ENCODE measurements at places on chromosomes 7 and 10.

DNA sequence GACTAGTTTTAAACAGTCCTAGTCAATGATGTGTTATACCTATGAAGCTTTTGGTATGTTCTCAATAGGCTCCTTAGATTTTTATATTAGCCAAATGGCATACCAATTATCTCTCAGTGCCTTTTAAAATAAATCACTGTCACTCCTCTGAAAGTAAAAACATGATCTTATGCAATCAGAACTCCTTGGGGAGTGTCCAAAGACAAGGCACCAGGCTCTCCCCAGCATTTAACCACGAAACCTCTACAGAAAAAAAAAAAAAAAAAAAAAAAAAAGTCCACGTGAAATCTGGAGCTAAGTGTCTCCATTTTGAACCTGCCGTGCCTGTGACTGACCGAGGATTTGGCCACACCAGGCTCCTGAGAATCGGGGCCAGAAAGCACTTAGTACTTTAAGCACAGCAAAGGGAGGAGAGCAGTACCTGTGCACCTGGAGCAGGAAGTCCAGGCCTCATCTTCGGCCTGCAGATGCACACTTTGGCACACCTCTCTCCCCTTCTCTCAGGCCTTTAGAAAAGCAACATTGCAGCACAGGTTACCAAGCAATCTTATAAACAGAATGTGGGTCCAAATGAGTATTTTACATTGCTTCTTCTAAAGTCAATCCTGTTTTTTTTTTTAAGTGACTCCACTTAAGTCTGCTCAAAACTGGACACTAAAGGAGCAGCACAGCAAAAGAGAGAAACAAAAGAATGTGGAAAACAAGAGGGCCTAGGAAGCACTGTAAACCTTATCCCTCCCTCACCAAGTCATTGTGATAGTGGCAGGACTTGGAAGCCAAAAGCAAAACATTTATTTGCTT is 1.5 kb downstream of the FAM13C start:
- no peak for DNase-seq

DNA sequence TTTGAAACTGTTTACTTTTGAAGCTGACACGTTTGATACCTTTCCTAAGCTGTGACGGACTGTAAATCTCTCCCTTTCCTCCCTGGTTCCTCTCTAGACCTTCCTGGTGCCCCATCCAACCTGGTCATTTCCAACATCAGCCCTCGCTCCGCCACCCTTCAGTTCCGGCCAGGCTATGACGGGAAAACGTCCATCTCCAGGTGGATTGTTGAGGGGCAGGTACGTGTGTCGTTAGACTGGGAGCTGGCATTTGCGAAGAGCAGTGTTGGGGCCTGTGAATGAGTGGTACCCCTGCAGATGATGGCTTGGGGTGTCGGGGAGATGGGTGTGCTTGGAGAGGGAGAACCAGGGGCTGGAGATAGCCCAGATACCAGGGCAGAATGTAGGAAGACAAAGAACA is 602.7 kb upstream of the FOXK1 start:
- DNase-seq, result no peak

DNA sequence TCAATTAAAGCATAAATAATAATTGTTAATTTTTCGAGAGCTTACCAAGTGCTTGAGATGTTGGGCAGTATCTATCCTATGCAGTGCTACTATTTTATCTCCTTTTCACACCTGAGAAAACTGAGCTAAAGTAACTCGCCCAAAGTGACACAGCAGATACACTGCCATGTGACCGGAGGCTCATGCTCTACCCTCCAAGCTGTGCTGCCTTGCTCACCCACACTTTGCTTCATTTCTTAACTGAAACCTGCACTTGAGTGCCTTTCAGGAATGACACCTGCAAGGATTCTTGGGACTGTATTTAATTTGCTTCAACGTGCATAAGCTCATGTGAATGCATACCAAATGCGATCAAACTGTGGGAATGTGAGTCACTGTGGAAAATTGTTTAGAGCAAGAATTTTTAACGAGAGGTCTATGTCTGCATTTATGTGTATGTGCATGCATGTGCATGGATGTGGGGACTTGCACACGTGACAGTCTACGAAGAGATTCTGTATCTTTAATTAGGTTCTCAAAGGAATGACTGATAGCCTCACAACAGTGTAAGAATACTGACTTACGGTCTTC is 119.2 kb downstream of the ADCYAP1R1 start:
- no peak for DNase-seq

GRCh38 chr10:116917481-116917880 is 68.2 kb downstream of the ENO4 start:
- no peak for DNase-seq

- no peak for DNase-seq
Measured at GRCh38 chr10:131653140-131653539, 247.7 kb upstream of the PPP2R2D start.

GRCh38 chr7:49700841-49701240 is 72.6 kb upstream of the VWC2 start:
- no peak for DNase-seq

DNA sequence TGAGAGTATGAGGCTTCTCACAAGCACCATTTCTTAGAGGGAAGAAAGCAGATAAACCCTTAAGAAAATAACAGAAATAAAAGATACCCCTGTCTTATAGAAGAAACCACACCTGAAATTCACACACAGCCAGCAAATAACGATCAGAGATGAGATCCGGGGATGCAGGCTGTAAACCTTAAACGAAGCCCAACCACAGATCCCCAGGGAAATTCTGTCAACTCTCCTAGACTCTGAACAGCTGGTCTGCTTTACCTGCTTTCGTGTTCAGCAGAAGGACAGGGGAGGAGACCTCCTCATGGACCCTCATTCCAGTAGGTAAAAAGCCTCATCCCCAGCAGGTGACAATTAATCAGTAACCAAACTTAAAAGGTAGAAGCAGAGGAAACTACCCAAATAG is 45.0 kb downstream of the VOPP1 start:
- DNase-seq, result no peak

DNA sequence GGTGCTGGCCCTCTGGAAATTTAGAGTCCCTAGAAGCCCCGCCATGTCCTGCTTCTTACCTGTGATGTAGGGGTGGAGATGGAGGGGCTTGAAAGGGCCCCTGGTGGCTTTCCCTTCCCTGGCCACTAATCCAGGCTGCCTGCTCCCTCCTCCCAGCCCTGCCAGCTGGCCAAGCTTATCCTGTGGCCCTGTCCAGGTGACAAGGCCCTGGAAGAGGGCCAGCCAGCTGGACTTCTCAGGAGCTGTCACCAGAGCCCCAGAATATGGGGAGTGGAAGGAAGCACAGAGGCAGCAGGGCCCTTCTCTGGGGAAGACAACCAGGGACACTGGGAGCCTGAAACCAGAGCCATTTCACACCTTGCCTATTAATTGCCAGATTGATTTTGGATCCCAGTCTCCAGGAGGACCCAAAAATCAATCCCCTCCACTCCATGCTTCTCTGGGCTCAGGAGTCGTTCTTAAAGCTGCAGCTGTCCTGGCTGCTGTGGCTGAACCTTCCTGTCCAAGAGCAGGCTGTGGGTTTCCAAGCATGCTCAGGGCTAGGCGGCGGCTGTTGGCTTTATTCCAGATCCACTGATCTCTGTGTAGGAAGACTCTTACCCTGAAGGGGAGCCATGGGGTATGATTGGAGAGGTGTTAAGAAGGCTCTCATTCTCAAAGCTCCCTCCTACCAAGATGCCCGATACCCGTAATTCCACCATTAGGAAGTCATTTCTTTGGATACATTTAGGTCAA is 52.6 kb upstream of the PCBD1 start:
- no peak for DNase-seq

GRCh38 chr7:18208921-18209320 is 181.3 kb upstream of the PRPS1L1 start:
- no peak for DNase-seq

DNA sequence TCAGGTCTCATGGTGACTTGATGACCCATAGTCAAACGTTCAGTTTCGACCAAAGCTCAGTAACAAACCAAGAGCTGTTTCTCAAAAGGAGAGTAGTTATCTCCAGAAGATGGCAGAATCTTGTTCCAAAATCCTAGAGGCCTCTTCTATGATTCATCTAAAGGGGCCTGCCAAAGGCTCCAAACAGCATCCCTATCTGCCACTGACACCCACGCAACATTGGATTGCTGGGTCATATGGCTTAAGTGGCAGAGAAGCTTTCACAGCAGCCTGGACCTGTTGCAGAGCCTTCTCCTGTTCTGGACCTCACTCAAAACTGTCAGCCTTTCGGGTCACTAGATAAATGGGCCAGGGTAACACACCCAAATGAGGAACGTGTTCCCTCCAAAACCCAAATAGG is 54.0 kb upstream of the LRRC18 start:
- no peak for DNase-seq

DNA sequence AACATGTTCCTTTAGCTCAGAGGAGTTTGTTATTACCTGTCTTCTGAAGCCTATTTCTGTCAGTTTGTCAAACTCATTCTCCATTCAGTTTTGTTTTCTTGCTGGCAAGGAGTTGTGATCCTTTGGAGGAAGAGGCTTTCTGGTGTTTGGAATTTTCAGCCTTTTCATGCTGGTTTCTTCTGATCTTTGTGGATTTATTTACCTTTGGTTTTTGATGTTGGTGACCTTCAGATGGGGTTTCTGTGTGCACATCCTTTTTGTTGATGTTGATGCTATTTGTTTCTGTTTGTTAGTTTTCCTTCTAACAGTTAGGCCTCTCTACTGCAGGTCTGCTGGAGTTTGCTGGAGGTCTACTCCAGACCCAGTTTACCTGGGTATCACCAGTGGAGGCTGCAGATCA is 118.6 kb downstream of the PPP1R9A start:
- no peak for DNase-seq

- DNase-seq, result no peak
Measured at GRCh38 chr7:6182993-6183392, 89.4 kb downstream of the CYTH3 start.

GRCh38 chr10:17232276-17232960 is 4.4 kb downstream of the VIM start:
- no peak for DNase-seq

DNA sequence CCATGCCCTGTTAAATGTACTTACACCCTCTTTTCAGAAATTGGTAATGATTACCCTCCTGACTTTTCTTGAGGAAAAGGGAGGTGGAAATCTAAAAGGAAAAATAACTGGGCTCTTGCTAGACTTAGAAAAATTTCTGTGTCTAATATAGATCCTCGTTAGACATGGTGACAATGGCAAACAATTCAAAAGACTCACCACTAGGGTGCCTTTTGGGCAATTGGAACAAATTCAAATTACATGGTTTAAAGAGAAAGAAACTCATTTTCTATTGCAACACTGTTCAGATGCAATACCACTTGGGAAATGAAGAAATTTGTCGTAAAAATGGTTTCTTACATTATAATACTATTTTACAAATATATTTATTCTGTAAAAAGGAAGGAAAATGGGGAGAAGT is 950.1 kb downstream of the GRM8 start:
- no peak for DNase-seq

DNA sequence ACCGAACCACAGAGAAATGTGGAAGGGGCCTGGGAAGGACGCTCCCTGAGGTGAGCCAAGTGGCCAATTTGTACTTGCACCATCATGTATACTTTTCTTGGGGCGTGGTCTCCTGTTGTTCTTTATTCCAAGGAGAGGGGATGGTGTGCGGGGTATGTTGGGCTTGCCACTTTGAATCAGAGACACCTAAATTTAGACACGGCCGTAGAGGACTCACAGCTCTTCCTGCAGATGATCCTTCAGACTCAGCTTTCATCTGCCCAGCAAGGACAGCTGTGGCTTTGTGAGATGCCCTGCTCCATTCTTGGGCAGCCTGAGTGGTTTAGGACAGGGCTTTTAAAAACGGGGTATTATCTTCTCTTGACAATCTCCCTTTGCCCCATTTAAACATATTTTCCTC is 473.2 kb downstream of the REEP3 start:
- DNase-seq, result no peak

DNA sequence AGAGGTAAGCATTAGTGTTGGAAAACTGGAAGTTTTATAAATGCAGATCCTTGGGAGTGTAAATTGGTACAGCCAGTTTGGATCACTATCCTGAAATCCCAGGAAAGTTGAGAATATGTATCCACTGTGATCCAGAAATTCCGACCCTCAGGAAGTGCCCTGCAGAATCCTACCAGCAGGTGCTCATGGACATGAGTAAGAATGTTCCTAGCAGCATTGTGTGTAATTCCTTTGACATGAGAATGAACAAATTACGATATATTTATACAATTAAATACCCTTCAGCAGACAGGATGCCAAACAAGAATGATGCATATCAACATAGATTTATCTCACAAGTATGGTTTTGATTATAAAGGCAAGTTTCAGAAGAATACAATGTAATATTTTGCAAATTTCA is 181.6 kb downstream of the XPNPEP1 start:
- DNase-seq, result no peak

DNA sequence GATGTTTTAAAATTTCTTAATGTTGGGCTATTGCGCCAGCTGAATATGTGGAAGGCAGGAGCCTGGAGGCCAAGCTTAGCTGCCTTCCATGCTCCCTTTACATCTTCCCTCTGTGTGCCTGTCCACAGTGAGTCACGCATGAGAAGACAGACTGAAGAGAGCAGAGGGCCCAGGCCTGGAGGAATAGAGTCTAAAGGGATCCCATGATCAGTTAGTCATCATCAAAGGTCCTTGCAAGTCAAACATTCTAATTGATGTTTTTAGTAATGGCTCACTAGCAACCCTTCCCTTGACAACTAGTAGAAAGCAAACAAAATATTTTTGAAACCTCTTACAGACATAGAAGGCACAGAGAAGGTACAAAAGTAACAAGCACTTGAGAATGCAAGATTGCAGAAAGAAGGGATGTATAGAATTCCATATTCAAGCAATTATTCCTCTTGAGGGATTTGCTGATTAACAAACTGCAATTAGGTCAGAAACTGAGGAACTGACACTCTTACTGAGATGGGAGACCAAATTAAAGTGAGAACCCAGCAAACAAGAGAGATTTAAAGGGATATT is 30.7 kb upstream of the APBB1IP start:
- no peak for DNase-seq

DNA sequence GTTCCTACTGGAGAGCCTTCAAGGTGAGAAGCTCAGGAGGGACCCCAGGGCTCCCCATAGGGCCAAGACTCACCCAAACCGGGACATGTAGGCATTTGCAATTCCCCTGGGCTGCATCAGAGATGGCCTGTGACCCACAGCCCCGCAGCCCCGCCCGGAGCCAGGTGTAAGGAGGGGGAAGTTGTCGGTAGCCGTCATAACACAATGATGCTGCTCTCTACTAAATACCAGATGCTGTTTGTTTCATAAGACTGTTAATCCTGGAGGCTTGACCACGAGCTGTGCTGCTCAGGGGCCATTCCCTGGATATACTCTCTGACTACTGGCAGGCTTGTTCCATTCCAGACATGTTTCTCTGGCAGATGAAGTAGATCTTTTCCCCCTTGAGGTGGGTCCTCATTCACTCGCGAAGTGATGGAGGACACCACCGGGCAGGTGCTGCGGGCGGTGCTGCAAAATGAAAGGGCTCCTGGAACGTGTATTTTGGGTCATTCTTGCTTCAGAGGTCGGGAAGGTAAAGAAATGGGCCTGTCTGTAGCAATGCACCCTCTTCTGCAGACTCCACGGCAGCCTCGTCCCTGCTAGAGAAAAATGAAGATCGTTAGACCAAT is 61.1 kb downstream of the MKI67 start:
- no peak for DNase-seq
